ENCODE measurements at places on chromosomes 3 and 15. TPM values are rescaled to one million over a fixed set of nuclear protein-coding genes. Genes with fewer than 3 reads are reported as not detected.

The RAD51 gene
- total RNA-seq = 20.3 TPM

DNA sequence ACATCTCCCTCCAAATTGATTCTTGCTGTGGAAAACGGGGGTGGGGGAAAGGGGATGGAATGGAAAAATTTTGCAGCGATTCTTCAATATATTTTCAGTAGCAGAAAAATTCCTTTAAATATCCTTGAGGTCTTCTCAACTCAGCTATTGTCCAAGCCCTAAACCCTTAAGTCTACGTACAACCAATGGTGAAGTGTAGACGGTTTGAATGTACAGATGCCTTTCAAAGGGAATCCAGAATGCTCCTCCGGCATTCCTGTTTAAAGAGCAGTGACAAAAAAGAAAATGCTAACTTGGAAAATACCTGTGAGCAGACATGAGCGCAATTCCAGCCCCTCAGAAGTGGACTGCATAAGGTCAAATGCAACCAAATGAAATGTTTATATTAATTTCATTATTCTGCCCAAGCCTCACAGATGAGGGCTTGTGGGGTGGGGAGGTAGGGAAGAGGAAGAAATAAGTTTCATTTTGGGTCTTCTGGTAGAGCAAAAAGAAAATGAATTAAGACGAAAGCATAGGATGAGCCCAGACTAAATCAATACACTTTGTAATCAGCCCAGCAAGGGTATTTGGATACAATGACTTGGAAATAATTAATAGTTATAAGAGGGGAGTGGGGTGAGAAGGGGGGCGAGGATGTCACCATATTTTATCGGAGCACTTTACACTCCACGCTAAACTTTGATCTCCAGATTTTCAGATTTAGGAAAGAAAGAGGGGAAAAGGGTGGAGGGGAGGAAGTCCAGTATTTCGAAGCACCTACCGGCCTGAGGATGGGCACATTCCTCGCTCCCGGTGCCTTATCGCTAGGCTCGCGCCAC is 2.7 kb downstream of the FOXP1 start:
- peak; percentile 7 for DNase-seq

- no peak for DNase-seq
Measured at GRCh38 chr3:184737641-184738505, 26.0 kb upstream of the MAGEF1 start.

DNA sequence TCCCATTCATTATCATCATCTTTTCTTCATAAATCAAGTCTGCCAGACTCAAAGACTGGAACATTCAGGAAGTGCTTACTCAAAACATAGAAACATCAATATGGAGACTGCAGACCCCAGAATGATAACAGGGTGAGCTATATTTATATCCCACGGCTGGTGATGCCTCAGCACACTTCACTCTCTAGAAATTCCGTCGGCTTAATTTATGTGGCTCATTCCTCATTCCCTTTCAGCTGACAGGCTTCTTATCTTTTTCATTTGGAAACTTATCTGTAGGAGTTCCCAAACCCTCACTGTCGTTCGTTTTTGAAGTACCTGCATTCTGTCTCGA is 45.5 kb downstream of the RFTN1 start:
- DNase-seq = no peak

GRCh38 chr3:124714223-124714853 is 15.9 kb upstream of the UMPS start:
- DNase-seq = no peak

The PLSCR2 gene
- total RNA-seq = not detected

The CELSR3 gene
- total RNA-seq = 33.3 TPM

The RETNLB gene
- not detected for total RNA-seq

DNA sequence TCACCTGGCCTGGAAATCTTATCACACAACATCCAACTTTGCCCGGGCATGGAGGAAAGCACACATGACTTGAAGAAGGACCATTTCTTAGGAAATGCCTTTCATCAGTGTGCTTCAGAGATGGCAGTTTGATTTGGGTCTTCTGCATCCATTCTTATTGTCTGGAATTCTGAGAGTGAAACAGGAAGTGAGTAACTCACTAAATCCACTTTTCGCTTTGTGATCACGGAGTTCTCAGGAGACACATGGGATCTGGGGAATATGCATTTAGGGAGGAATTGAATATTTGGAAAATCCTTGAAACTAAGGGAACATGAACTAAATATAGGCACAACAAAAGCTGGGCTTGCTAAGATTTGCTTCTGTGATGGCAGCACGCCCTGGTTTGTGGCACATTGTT is 212.5 kb upstream of the FEZF2 start:
- DNase-seq = no peak

GRCh38 chr3:190862209-190863118 is at the start of gene GMNC:
TSS of gene GMNC (minus strand) at chr3:190862694. CDS start at chr3:190862615, 79 bp downstream.
- peak; percentile 79 for DNase-seq

The TRH gene
- total RNA-seq = not detected

- DNase-seq = no peak
Measured at GRCh38 chr3:42256135-42256819, 9.7 kb downstream of the CCK start.

DNA sequence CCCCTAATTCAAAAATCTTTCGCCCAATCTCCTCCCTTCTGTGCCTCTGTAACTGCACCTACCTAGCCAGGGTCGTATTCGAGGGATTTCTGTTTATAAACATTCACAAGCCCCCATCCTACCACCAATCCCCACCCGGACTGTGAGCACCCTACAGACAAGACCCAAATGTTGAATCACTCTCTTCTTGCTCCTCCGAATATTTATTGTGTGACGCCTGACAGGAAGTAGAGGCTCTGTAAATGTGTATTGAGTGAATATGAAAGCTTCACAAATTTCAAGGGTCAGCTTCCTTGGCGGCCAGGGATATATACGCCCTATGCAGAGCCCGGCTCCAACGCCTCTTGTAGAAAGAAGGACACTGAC is 1.6 kb downstream of the BDH1 start:
- DNase-seq = no peak

The CYP1A1 gene
- total RNA-seq = 1.4 TPM

DNA sequence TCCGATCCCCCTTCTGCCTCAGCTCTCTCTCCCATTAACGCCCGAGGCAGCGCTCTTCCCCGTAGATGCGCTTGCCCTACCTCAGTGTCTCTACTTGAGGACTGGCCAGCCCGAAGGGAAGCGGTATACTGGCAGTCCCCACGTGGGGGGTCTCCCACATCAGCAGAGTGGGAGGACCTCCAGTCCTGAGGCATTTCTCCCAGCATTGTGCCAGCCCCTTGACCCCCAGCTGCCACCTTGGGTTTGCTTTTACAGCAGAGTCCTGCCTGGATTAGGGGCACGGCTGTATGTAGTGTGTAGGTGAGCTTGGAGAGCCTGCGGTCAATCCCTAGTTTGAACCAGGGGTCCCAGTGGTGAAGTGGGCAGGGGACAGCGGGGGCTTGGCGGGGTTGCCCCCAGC is 767 bp downstream of the SEMA3F start:
- peak; percentile 39 for DNase-seq

The PRR20G gene
- total RNA-seq = not detected

DNA sequence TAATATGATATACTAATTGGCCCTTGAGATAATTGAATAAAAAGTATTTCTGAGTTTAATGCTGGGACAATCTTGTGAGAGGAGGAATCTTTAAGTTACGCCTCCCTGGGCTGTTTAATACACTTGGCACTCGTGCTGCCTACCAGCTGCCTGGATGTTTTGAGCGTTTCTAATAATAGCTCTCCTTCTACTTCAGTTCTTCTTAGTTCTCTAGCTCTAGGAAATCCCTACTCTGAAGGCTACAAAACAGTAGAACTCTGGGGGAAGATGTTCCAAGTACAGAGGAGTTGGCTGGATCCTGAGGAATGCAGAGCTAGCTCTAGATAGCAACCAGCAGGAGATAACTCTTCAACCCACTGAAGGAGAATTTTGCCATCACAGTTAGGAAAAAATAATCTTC is 3.5 kb downstream of the NAALADL2 start:
- DNase-seq = no peak

DNA sequence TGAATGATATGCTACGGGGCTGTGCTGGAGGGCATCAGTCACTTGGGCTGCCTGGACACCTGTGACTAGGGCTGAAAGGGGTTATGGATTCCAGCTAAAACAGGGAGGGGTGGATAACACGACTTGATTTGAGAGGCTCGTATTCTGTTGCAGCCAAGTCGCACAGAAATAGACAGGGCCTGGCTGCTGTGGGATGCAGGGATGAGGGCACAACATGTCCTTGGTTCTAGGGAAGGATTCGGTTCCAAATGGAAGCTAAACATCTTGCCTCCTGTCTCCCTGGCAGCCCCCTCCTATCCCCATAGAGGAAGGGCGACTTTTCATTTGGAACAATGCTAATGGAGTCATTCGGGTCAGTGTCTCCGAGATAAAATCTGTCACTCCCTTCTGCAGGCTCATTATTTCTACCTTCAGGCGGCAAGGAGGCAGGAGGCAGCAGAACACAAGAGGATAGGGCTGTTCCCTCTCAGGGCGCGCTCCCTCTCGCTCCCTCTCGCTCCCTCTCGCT is 433.8 kb upstream of the RBMS3 start:
- DNase-seq = peak; percentile 35

The MKRN3 gene
- total RNA-seq = not detected

The SNRPA1 gene
- 170 TPM for total RNA-seq

DNA sequence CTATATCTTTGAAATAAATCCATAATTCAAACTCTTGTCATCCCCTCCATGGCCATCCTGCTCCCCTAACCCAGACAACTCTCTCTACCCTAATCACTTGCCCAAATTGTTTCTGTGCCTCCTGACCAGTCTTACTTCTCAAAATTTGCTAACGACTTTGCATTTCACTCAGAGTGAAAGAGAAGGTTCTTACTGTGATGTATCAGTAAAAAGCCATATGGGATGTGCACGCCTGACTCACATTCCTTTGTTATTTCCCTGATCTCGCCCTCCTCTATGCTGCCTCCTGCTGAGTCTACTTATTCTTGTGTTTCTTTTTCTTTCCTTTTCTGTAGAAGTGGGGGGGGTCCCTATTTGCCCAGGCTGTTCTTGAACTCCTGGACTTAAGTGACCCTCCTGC is 487.2 kb upstream of the FRG2C start:
- peak; percentile 11 for DNase-seq

The ACTC1 gene
- total RNA-seq = 26.2 TPM

DNA sequence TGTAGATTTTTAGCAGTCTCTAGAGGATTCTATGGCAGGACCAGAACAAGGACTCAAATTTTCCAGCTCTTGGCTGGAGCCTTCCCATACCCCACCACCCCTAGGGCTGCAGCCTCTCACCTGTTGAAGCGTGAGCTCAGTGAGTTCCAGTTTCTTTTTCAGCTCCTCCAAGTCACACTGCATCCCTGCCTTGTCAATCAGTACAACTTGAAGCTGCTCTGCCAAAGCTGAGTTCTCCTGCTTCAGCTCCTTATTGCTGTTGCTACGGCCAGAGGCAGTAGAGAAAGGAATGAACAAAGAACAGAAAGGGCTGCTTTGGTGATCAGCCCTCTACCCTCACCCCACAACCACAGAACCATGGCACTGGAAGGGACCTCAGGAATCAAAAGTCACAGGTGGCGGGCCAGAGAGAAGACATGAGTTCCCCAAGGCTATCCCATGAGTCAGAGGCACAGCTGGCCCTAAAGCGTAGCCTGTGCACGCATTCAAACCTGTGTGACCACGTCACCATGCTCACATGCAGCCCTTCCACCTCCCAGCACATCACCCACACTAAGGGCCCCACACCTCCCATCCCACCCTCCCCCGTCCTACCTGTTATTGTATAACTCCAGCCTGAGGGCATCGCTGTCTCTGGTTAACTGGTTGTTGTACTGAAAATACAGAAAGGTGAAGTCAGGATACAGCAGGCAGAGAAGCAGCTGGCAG is 83.3 kb upstream of the C2CD4B start:
- no peak for DNase-seq
